ENCODE measurements at places on chromosomes 11 and 22.

GRCh38 chr11:15819679-15820286, 536.6 kb downstream of the SOX6 start:
- DNase-seq, result peak; percentile 42

DNA sequence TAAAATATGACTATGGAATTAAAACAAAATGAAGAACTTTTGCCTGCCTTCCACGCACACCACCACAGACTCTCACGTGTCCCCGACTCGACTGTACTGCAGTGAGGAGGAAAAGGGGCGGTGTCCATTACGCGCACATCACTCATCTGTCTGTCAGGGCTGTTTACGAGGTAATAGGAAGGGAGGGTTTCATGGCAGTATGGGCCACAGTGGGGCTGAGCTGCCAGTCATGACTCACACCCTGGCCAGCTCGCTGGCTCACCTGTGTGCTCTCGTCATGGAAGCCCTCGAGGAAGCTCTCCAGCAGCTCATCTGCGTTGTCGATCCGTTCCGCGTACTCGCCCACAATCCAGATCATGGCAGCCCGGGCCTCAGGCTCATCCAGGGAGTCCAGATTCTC, 33.5 kb upstream of the RASL10A start:
- no peak for DNase-seq

GRCh38 chr11:90911192-90911591, 688.3 kb upstream of the CHORDC1 start:
- DNase-seq, result no peak

- DNase-seq, result peak; percentile 46
Observed at GRCh38 chr22:26804911-26805539, 147.6 kb downstream of the MIAT start.

DNA sequence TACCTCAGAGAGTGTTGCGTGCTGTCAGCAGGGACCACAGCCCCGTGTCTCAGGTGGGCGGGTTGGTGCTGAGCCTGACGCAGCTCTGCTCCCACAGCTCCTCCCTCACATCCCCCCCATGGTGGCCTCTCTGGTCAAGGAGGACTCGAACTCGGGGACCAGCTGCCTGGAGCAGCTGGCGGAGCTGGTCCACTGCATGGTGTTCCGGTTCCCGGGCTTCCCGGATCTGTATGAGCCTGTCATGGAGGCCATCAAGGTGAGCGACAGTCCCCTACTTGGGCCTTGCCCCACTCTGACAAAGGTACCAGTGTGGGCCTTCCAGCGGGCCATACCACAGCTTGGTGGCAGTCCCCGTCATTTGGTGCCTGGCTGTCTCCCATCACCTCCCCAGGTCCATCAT, 11.8 kb downstream of the USP35 start:
- no peak for DNase-seq

DNA sequence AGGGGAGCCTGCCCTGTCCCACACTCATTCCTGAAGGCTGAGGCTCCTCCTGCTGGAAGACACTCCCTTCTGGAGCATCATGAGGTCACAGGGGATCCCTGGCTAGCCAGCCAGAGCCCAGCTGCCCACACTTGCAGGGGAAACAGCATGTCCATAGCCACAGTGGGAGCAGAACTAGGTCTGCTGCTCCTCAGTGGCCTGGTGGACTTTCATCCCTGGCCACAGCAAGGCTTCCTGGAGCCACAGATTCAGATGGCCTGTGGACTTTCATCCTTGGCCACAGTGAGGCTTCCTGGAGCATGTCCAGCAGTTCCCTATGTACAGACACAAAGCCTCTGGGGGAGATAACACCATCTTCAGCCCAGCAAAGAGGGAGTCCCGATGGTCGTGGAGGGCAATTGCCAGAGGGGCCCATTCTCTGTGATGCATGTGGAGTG, 5.9 kb upstream of the APOL6 start:
- peak; percentile 46 for DNase-seq

DNA sequence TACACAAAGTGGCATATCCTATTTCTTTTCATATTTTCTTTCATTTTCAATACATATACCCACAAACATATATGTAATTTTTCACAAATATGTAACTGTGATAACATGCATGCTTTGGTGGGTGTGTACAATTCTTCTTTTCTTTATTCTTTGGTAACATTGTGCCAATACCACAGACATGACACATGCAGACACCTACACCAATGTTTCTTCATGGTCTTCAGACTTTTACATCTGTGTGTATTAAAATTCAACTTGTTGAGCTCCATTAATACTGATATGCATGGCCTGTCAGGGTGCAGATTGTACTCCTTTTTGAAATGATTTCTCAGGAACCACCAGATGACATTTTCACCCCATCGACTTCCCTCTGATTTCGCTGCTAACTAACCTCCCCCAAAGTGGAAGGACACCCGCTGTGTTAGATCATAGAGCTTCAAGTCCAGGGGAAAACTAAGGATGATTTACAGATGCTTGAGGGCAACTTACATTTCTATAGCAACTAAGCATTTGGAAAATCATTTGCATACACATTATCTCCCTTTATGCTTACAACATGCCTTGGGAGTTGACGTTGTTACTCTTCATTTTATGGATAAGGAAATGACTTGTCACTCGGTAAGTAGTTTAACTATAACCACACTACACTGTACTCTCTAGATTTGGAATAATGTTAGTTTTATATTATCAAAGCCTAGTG, 10.5 kb upstream of the PANX3 start:
- DNase-seq, result no peak

GRCh38 chr11:134742956-134743819, 331.1 kb upstream of the B3GAT1 start:
- no peak for DNase-seq

DNA sequence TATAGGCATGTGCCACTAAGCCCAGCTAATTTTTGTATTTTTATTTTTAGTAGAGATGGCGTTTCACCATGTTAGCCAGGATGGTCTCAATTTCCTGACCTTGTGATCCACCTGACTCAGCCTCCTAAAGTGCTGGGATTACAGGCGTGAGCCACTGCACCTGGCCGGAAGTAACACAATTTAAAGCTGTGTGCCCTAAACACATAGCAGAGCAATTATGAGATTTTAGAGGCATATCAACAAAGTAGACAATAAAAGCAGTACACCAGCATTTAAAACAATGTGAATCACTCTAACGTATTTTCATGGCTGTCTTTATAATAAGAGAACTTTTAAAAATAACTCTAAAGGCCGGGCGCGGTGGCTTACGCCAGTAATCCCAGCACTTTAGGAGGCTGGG, 42.4 kb downstream of the PRR14L start:
- DNase-seq, result no peak

DNA sequence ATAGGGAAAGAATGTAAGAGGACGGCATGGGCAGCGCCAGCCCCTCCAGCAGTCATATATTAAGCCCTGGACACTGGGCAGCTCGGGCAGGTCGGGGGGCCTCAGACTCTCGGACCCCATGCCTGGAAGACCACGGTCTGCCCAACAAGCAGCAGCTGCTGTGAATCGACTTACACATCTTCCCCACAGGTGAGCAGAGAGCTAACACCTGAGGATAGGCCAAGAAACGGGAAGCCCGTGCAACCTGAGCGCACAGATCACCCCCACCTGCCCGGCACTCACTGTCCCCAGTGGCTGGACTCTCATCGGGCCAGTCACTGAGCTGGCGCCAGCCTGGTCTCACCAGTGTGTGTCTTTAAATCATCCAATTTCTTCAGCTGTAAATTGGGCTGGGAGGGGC, 4.7 kb upstream of the TCF20 start:
- no peak for DNase-seq

DNA sequence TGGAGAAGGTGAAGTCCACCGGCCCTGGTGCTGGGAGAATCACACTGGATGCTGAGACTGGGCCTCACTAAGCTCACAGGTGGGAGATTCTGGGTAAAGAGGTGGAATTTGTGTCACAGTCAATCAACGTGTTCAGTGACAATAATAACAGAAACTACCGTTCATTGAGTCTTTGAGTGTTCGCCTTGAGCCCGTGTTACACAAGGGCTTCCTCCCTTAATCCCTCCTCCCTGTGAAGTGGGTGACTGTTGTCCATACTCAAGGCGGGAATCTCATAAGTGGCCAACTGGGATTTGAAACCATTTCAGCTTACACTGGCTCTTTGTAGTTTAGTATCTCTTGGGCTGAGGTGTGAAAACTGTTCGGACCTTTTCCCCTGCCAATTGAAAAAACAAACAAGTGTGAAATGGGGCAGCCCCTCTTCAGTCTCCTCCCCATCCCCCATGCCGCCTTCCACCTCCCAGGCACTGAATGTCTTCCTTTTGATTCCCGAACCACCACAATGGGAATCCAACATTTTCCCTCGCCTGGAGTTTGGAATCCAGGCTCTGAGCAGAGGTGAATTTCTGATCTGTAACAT, 502.4 kb downstream of the MIAT start:
- no peak for DNase-seq

GRCh38 chr11:70278994-70279393, 8.5 kb downstream of the PPFIA1 start:
- DNase-seq, result no peak

DNA sequence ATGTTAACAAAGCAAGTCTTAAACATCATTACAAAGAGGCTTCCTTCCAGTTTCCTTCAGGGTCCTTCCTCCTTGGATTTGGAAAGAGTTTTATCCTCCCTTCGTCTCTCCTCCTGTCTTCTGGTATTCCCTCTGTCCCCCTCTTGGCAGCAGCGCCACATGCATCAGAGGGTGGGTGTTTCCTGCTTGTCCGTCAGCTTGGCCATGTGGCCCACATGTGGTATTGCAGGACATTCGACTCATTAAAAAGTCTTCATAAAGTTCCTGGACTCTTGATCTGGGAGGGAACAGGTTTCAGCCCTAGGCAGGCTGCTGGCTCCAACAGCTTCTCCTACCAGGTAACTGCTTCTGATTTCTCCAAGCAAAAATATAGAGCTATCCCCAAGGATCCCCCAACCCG, 189.8 kb downstream of the CSNK2A3 start:
- peak; percentile 16 for DNase-seq

DNA sequence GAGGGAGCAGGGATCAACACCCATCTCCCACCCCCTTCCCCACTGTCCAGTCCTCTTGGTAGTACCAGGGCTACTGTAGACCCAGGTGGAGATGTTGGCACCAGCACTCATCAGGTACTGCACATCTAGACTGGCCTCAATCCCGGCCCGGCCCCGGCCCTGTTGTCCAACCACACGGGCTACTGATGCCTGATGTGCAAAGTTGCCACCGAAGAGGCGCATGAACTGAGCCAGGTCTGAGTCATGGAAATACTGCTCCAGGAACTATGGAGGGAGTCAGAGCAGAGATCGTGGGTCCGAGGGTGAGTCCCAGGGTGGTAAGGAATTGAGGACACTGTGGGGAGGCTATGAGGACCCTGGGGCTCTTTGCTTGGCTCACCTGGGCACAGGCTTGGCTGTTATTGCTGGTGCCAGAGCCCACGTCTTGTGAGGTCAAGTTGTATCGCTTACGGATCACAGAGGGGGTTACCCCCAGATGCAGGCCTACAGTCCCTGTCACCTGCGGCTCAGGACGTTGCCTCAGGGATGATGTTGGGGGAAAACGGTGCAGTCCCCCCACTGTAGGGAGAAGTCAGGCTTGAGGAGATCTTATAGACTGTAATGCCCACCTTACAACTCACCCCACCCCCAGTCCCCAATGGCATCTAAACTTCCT, 2.5 kb downstream of the TPP1 start:
- no peak for DNase-seq

DNA sequence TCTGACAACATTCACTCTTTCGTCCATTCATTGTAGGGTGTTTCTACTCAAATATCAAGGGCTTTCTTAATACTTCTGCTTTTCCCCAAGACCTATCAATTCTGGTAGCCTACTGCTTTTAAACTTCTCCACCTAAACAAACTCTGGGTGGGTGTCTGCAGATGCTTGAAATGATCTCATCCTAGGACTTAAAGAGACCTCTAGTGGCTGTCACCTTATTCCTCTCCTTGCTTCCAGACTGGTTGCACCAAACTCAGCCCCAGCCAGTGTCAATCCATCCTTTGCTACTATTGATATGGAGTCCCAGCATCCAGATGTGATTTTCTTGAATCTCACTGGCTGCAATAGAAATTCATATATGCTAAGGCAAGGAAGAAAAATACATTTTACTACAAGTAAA, 274.7 kb downstream of the NXPE2 start:
- no peak for DNase-seq

- DNase-seq, result no peak
Observed at GRCh38 chr11:104442321-104442720, 278.4 kb upstream of the PDGFD start.

- DNase-seq, result no peak
Observed at GRCh38 chr11:78586452-78587046, 11.9 kb upstream of the NARS2 start.

DNA sequence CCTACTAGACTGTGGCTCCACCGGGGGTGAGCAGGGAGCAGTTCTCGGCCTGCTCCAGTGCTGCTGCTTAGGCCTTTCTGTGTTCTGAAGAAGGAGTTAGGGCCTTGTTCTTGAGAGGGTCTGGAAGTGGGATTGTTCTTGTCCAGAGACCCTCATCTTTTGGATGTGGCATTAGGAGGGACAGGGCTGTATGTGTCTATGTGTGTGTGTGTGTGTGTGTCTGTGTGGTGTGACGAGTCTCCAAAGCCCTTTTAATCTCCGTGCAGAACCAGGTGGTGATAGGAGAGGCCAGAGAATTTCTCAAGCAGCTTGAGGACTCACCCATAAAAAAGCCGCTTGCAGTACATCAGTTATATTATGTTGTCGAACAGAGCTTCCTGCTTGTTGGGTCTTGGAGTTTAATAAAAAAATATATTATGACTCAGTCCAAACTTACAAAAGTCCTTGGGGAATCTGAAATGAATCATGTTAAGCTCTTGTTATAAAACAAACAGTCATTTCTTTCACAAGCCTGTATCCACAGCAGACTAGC, 196.5 kb downstream of the TENM4 start:
- DNase-seq, result peak; percentile 75

- peak; percentile 66 for DNase-seq
Observed at GRCh38 chr11:127640561-127641451, 640.2 kb upstream of the KIRREL3 start.

GRCh38 chr11:125227151-125227550, 62.6 kb downstream of the PKNOX2 start:
- DNase-seq, result no peak

GRCh38 chr11:57484141-57484710, 23.9 kb downstream of the RTN4RL2 start:
- DNase-seq, result no peak

GRCh38 chr11:32723332-32723731, 71.1 kb downstream of the CCDC73 start:
- no peak for DNase-seq

DNA sequence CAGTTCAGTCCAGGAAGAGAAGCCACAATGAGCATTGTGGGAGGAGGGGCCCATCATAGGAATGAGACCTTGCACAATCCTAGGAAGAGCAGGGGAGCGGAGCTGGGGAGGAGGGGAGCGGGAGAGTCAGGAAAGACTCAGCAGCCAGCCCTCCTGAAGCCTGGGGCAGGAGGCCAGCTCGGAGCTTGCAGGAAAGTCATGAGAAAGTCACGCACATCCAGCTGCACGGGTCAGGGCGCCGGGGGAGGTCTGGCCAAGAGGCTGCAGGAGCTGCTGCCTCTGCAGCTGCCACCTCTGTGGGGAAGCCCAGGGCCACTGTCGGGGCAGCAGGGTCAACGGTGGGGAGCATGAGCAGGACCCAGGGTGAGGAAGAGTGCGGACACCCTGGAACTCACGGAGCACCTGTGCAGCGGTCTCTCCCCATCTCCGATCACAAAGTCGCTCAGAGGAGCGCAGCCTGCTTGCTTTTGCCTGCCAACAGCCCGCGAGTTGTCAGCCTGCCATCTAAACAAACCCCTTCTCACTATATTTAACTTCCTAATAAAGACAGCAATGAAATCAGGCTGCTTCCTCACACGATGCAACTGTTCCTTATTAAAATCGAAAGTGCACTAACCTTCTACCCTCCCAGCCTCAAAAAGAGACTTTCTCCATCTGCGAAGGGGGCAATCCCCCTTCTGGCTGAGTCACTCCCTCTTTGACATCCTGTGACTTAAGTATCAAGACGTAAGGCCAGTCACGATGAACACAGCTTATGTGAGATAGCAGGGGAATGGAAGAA, 52.9 kb upstream of the RTL6 start:
- peak; percentile 93 for DNase-seq

Data from mesenchymal stem cell (in vitro differentiated cells and primary cell).